ENCODE measurements at places on chromosomes 4 and X.
A peak's percentile ranks its signal among the peaks of the same experiment; 100 is the strongest.

DNA sequence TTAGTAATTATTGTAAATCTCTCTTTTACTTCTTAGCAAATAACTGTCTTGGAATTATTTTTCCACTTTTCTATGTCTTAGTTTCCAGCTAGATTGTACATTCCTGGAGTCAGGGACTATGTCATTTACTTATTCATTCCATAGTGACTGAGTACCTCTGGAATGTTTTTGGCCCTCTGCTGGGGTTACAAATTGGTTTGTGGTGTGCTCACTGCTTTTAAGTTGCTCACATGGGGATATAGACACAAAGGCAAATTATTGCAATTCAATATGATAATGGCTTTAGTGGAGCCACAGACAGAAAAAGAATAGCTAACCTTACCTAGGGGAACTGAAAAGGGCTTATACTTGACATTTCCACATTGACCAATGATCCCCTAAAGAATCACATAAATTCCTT is 63.7 kb upstream of the PDGFRA start:
- DNase-seq, result no peak

DNA sequence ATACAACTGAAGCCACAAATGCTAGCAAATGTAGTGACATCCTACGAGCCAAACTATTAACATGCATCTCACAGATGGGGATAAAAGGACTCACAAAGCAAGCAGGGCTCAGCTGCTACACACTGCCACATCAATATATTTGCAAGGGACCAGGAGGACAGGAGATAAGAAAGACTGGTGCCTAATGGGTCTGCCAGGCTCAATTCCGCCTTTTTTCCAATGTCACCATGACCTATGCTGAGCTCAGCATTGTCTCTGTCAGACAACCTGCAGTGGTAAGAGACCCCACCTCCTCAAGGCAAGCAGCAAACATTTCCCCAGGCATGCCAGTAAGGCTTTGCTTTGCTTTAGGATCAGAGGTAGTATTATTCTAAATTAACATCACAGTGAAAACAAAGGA is 435 bp downstream of the DCX start:
- DNase-seq, result no peak

GRCh38 chr4:2256156-2256731 is 5.7 kb downstream of the MXD4 start:
- no peak for DNase-seq

DNA sequence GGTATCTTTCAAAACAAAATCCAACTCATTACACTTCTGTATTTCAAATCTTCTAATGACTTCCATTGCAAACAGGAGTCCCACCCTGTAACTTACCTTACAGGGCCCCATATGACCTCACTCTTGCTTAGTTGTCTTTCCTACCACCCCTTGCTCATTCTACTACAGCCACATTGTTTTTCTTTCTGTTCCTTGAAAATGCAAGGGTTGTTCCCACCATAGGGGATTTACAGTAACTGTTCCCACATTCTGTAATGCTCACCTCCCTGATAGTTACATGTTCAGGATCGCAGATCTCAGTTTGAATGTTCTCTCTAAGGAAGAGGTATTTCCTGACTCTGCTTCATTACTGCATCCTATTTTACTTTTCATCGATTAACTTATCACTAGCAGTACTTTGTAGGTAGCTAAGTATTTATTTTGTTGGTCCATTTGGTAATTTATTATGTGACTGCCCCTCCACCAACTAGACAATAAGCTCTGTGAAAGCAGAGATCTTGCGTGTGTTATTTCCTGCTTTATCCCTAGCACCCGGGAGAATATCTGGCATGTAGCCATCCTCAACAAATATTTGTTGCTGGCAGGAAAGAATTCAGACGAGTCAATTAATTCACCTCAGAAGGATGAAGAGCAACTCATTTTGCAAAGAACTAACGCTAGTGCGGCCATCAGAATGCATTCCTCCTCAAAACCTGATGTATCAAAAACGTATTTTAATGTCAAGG is 21.4 kb downstream of the MAOB start:
- DNase-seq, result no peak

DNA sequence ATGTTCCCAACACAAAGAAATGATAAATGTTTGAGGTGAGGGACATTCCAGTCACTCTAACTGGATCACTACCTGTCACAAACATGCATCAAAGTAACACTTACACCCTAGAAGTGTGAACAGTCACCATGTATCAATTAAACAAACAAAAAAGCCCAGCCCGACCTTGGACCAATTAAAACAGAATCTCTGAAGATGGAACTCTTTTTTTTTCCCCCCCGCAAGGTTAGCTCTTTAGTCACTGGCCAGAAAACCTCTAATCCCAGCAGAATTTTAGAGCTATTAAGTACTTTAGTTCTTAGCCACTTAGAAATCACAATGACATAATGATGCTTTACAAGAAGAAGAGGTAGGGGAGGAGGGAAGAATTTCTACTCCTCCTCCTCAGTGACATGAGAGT is 154.5 kb downstream of the PALLD start:
- DNase-seq, result no peak

GRCh38 chr4:112341033-112341432 is 43.9 kb downstream of the ALPK1 start:
- DNase-seq, result no peak

DNA sequence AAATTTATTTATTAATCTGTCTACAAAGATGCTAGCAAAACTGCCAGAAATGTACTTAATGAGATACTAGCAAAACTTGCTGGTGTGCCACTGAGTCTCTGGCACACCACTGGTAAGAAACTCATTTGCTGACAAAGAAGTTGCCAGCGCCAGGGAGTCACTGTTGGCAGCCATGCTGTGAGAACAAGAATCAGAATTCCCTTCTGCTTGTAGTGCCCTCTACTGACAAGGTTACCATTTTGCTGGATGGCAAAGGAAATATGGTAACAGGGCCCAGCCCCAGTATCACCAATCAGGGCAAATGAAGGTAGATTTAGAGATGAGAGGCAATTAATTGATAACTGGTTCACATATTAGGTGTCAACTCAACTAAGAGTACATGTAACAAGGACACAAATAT is 750.1 kb upstream of the ADGRL3 start:
- DNase-seq, result no peak

- DNase-seq, result peak; percentile 52
Observed at GRCh38 chr4:184807797-184808712, 17.7 kb downstream of the ACSL1 start.

DNA sequence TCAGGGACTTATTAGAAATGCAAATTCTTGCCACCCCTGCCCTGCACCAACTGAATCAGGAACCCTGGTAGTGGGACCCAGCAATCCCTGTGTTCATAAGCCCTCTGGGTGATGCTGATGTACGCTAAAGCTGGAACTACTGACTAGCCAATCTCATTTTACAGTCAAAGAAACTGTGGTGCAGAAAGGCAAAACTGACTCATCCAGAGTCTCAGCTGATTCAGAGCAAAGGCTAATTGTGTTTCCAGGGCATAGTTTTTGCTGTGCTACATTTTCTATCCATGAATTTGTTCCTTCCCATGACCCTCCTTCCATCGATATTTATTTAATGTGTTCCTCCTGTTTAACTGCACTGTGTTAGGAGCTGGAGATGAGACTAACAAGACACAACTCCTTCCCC is 207.5 kb downstream of the REPS2 start:
- DNase-seq, result no peak
